ENCODE measurements at places on chromosomes 13 and 19.

- no peak for ATAC-seq
These were observed 335.5 kb upstream of the EDNRB start for GRCh38 chr13:78254113-78254512.

DNA sequence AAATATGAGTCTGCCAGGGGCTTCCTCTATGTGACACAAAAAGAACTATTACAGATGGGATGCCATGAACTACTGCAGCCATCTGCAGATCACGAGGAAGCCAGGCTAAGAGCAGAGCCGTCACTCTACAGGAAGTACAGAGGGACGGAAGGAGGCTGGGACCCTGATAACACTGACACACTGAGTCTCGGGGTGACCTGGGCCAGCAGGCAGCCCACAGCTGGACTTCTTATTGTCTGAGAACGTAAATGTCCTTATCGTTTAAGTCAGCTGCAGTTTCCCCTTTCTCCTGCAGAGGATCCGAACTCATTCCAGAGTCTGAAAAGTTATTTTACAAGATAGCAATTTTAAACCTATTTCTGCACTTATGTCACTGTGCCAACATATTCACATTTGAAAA, 20.7 kb downstream of the PARP4 start:
- ATAC-seq: no peak

GRCh38 chr19:36605877-36606478, 865 bp downstream of the ZNF382 start:
- no peak for ATAC-seq

- no peak for ATAC-seq
These were observed 74.2 kb downstream of the ATP11A start for GRCh38 chr13:112764028-112764427.

DNA sequence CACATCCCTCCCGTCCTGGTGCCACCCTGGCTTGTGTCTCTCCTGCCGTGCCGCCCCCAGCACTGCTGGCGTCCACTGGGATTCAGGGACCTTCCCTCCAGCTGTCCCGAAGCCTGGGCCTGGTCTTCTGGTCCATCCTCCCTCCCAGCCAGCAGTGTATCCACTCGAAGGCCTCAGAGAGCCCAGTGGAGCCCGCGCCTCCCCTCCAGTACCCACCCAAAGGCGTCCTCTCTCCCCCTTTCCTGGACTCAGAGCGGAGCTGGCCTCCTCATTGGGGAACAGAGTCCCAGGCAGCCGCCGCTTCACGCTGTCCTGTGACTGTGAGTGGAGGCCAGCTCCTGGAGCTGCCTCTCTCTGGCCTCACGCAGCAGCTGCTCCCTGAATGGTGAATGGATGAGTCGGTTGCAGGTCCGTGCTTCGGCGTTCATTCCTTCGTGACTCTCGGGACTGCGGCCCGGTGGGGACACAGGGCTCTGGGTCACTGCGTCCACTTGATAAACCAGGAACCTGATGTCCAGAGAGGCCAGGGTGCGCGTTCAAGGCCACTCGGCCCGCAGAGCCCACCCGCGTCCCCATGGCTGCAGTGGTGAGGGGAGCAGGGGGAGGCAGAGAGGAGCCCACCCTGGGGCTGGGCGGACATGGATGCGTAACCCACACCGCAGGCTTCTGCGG, 12.1 kb downstream of the ONECUT3 start:
- ATAC-seq: no peak

- ATAC-seq: no peak
These were observed 9.3 kb upstream of the PEPD start for GRCh38 chr19:33530842-33531241.

All from esophagus mucosa (tissue), 1 donor.